Stimulated activated CD4-positive, alpha-beta T cell treated with anti-CD3 and anti-CD28 coated beads, Interleukin-1b, Interleukin-23, amount 100 ng/mL, for 1 hour (primary cell): ENCODE measurements at places on chromosomes 1 and 21.

DNA sequence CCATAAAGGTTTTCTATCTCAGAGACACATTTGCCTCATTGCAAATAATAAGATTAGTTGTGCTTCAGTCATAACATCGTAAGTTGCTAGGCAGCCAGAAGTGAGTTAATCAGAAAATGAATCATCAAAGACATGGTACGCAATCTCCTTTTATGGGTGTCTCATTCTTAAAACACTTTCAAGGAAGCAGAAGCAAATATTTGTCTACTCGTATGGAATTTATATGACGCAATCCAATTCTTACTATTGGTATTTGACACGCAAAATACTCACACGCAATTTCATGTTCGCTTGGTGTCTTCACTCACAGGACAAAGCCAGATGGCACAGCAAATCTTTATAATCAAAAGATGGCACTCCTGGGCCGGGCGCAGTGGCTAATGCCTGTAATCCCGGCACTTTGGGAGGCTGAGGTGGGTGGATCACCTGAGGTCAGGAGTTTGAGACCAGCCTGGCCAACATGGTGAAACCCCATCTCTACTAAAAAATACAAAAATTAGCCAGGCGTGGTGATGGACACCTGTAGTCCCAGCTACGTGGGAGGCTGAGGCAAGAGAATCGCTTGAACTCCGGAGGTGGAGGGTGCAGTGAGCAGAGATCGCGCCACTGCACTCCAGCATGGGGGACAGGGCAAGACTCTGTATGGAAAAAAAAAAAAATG is 56.4 kb downstream of the HLCS start:
- DNase-seq, result no peak

- DNase-seq, result no peak
Measured at GRCh38 chr21:21458124-21458631, 460.0 kb downstream of the NCAM2 start.

- DNase-seq, result no peak
Measured at GRCh38 chr1:31413405-31414001, 490 bp downstream of the SERINC2 start.

GRCh38 chr21:27450216-27450615 is 483.3 kb upstream of the ADAMTS5 start:
- DNase-seq, result no peak

GRCh38 chr21:42547001-42547905 is 33.6 kb downstream of the SLC37A1 start:
- no peak for DNase-seq

DNA sequence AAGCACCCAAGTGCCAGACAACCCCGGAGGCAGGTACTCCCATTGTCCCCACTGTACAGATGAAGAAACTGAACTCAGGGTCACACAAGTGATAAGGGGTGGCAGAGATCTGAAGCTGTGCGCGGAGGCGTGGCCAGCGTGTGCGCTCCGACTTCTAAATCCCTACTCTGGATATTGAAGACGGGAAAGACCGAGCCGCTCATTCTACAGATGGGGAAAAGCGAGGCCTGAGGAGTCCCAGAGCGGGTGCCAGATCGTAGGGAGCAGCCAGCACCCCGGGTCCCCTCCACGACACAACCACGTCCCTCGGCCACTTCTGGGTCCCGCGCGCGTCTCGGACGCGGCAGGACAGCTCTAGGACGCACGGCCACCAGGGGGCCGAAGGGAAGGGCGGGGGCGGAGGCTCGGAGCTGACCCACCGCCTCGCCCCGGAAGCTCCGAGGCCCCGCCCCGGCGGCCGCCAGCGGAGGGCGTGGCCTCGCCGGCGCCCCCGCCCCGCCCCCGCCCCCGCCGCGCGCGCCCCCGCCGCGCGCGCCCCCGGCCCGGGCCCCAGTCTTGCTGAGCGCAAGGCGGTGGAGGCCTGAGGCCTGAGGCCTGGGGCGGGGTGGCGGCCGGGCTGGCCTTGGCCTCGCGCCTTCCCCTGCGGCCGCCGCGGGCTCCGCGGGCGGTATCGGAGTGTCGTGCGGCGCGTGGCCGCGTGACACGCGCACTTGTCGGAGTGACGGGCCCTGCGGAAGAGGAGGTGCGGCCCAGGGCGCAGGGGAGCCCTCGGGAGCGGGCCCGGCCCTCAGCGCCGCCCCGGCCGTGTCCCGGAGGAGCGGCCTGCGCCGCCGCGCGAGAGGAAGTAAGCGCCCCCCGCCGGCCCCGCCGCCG is at the start of gene H6PD:
Gene H6PD, plus strand, starts transcription at position 552 of the 873 bp plus-strand sequence. CDS start 10,161 bp downstream, outside the sequence.
- peak; percentile 19 for DNase-seq

GRCh38 chr1:57500136-57500830 is 76.4 kb upstream of the DAB1 start:
- DNase-seq, result no peak

- DNase-seq, result no peak
Measured at GRCh38 chr1:227899820-227900449, 47.8 kb downstream of the WNT9A start.

DNA sequence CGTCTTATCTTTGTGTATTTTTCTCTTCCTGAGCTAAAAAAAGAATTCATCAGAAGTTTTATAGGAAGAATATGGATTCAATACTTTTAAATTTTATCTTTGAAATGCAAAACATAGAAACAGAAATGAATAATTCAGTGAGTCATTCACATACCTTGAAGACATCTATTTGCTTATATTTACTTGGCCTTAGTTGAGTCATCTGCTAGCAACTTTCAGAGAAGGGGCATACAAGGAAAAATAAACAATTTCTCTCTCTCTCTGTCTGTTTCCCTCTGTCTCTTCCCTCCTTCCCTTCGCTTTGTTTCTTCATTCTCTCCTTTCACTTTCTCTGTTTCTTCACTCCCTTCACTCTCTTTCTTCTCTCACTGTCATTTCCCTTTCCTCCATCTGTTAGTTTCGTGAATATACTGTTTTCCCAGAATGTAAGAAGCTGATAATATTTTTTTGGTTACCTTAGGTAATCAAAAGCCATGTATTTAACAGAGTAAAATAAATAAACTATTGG is 477.2 kb downstream of the BRINP3 start:
- DNase-seq, result no peak

DNA sequence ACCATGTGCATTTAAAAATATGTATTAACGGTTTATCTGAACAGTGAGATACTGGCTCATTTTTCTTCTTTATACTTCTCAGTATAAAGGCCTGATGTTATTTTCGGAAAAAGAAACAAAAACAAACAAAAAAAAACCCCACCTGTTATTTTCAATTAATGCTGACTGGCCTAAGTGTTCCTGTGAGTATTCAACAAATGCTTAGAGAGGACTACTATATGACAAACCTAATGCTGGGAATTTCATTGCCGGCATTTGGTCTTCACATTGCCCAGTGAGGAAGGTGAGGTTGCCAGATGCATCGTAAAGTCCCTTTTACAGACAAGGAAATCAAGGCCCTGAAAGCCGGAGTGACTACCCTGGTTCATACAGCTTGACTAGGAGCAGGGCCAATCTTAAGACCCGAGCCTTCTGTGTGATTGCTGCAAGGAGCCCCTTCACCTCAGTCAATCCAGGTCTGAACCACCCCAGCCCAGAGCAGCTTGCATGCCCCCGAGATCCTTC is 599 bp downstream of the MRPL24 start:
- DNase-seq, result no peak

- DNase-seq, result no peak
Measured at GRCh38 chr1:31583995-31584868, 7.9 kb downstream of the TINAGL1 start.

DNA sequence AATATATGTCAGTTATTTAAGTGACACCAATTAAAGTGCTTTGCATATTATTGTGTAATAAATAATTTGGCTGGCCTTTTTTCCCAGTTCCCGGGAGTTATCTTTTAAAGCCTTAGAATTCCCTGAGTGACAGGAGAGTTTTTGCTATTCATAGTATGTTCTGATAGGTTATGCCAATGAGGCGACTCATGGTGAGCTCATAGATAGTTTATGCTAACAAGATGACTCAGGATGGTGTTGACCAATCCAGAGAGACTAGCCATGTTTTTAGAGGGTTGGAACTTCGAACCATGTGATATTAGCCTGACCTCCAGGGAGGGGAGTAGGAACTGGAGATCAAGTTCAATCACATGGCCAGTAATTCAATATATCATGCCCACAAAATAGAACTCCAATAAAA is 310.8 kb downstream of the USP25 start:
- no peak for DNase-seq

GRCh38 chr1:76593618-76594017 is 273.7 kb upstream of the ST6GALNAC5 start:
- DNase-seq, result no peak

DNA sequence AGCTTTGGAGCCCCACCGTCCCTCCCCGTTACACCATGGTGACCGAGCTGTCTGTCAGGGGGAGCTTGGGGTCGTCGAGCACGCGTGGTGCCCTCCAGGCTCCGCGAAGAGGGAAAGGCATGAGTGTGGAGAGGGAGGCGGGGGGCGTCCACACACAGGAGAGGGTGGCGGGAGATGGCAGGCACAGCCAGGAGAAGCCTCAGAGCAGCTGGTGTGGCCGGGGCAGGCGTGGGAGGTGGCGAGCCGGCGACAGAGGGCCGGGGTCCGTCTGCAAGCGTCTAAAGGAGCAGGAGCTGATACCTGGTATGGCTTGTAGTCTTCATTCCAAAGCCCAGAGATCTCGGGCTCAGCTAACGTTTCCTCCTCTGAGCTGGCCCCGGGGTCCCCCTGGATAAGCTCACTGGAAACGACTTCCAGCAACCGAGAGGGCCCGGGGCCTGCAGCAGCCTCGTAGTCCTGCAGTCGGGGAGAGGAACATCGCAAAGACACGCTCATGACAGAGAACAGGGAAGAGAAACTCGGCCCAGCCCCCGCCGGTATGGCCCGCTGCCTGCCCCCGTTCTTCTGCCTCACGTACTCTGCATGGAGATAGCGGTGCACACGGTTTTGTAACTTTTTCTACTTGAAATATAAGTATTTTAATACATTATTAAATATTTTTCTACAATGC is 37.4 kb downstream of the CFAP74 start:
- DNase-seq, result no peak

DNA sequence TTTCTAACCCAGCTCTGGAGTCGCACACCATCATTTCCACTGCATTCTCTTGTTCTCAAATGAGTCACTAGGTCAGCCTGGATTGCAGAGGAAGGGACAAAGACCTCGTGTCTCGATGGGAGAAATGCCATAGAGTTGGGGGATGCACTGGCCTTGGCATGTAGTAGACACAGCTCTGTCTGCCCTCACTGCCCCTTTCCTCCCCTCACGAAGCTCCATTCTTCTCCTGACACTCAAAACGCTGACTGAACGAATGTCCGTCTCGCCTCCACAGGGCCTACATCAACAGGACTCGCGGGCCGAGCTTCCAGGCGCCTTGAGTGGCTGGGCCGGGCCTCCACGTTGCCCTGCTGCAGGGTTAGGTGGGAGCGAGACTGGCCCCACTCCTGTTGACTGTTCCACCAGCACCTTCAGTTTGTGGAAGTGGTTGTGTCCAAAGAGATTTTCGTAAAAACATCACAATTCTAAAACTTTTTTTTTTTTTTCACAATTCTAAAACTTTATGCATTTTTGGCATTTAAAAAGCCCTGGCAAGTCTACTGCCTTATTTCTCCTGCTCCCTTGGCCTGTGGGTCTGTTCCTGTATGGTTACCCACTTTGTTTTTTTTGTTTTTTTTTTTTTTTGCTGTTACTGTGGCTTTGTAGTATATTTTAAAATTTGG is 18.8 kb downstream of the PKNOX1 start:
- no peak for DNase-seq

- DNase-seq, result no peak
Measured at GRCh38 chr1:151574575-151575529, 34.7 kb downstream of the TUFT1 start.

GRCh38 chr1:36879613-36880012 is 154.7 kb downstream of the GRIK3 start:
- no peak for DNase-seq

- DNase-seq, result no peak
Measured at GRCh38 chr1:205041001-205041715, 1.9 kb upstream of the CNTN2 start.

- DNase-seq, result no peak
Measured at GRCh38 chr1:107620753-107621152, 344.2 kb downstream of the VAV3 start.

- no peak for DNase-seq
Measured at GRCh38 chr1:92951141-92951582, 10.1 kb downstream of the DIPK1A start.

GRCh38 chr1:11691928-11692711 is 610 bp downstream of the DRAXIN start:
- no peak for DNase-seq

GRCh38 chr1:28091043-28091781 is 2.8 kb upstream of the EYA3 start:
- DNase-seq, result peak; percentile 69

GRCh38 chr1:43021547-43022474 is 63.1 kb upstream of the SLC2A1 start:
- no peak for DNase-seq

- no peak for DNase-seq
Measured at GRCh38 chr1:30882678-30883388, 25.7 kb downstream of the SDC3 start.

DNA sequence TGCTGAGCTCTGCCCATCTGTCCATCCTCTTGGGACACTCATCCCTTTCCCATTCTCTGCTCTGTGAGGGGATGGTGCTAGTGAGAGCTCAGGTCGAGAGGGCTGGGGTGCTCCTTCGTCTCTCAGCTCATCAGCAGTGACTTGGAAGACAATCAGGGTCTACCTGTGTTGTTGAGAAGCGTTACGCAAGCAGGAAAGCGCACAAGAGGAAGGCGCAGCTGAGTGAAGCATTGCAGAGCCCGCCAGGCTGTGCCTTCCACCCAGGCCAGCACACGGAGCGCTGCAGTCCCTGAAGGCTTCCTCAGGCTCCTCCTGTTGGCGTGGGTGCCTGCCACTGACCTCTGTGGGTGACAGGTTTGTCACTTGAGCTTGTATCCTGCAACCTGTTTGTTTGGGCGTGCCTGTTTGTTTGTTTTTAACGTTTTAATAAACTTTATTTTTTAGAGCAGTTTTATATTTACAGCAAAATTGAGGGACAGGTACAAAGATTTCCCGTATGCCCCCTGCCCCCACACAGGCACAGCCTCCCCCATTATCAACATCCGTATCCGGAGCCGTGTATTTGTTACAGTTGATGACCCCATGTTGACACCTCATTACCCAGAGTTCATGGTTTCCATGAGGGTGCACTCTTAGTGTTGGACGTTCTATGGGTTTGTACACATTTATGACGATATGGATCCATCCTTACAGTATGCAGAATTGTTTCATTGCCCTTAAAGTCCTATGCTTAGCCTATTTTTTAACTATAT is 36.7 kb downstream of the ADARB1 start:
- DNase-seq, result no peak

- DNase-seq, result no peak
Measured at GRCh38 chr1:247440001-247440620, 17.8 kb downstream of the OR2B11 start.

DNA sequence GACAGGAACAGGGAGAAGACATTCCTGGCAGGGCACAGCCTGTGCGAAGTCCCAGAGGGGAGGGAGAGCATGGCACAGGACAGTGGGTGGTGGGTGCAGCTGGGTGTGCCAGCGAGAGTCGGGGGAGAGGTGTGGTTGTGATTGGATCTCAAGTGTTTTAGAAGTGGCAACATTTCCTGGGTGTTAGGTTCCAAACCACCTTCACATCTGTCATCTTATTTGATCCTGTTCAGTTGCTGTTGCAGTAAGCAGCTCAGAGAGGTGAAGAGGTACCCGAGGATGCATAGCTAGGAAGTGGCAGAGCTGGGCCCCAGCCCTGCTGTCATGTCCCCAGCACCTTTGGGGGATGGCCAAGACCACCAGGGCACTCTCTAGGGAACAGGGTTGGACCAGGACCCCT is 22.0 kb upstream of the DISP3 start:
- DNase-seq, result no peak
